ENCODE measurements at places on chromosomes 3 and 15. TPM values are rescaled to one million over a fixed set of nuclear protein-coding genes. Genes with fewer than 3 reads are reported as not detected.
A peak's percentile ranks its signal among the peaks of the same experiment; 100 is the strongest.

- no peak for DNase-seq
Observed at GRCh38 chr3:156918746-156919145, 92.6 kb downstream of the LEKR1 start.

The GP9 gene
- not detected for total RNA-seq

The PPP1R14D gene
- not detected for total RNA-seq

GRCh38 chr15:75599401-75599800, 20.3 kb upstream of the PTPN9 start:
- no peak for DNase-seq

The SLC6A11 gene
- total RNA-seq = not detected

The CD200R1 gene
- total RNA-seq = 18.1 TPM

- DNase-seq = no peak
Observed at GRCh38 chr15:48693484-48693883, 48.0 kb upstream of the FBN1 start.

The IFT57 gene
- 28.0 TPM for total RNA-seq

The GLDN gene
- not detected for total RNA-seq

DNA sequence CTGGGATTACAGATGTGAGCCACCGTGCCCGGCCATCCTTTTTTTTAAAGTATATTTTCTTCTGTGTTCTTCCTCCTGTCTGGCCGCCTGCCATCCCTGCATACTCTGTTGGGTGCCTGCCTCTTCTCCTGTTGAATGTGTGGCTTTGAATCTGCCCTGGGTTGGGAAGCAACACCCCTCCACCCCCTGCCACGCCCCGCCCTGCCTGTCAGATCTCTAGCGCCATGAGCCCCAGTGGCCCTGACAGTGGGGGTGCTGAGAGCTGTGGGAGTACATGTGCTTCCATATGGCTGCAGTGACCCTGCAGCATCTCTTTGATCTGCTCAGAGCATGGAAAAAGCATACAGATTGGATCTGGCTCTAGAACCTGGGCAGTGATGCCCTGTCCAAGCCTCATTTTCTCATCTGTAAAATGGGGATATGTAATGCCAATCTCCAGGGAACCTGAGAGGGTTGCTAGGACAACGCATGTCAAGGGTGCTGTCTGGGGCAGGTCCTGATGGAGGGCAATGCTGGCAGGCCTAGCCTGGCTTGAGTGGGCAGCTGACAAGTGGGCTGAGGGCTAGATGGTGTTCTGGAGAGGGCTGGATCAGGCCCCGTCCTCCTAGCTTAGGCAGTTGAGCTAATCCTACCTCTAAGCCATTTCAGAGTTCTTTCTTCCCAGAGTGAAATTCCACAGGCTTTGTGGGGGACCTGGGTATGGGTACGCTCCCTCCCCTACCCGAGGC, 23.9 kb downstream of the CCDC13 start:
- peak; percentile 13 for DNase-seq

DNA sequence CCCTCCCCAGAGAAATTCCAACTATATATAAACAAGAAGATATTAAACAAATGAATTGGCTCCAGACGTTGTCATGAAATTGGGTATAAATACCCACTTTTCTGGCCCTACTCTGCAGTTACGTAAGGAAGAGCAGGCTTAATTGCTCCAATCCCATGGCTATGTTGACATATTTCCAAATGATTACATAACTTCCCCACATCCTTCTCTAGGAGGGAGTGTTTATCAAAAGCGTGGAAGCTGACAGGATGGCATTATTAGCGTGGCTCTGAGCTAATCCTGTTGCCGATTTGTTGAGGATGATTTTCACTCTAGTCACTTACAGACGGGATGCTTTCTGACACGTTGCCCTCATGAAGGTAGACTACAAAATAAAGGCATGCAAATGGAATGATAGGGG, 347.5 kb upstream of the TMCO5A start:
- DNase-seq = no peak
